ENCODE measurements at places on chromosomes 7 and 10.

- DNase-seq = no peak
Measured at GRCh38 chr10:80356563-80356988, at the start of the genes DYDC1 and DYDC2. Gene DYDC1 (minus strand): TSS chr10:80356755. CDS start chr10:80352601, 4,154 bp downstream. Gene DYDC2 (plus strand): TSS chr10:80356781. CDS start chr10:80362444, 5,663 bp downstream.

GRCh38 chr7:36820527-36821170, 96.4 kb upstream of the AOAH start:
- DNase-seq = no peak

DNA sequence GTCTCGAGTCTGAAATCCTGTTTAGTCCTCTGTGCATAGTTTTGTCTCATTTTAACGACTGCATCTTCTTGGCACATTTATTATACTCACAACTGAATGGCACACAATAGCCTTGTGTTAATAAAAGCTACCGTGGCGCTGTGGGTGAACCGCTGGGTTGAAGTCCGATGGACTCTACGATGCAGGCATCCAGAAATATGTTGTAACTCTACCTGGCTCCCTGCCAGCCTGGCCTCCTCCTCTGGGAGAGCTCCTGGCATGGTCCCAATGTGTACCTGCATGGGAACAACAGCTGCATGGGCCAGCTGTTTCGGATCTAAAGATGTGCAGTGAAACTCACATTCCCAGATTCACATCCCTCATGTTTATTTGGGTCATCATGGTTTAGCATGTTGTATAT, 3.7 kb upstream of the DPYSL4 start:
- no peak for DNase-seq

GRCh38 chr7:134902058-134902457, 84.2 kb upstream of the AGBL3 start:
- no peak for DNase-seq

- DNase-seq = no peak
Measured at GRCh38 chr10:132632091-132632561, 94.5 kb downstream of the INPP5A start.
